CD8-positive, alpha-beta memory T cell (primary cell): ENCODE measurements at places on chromosomes 12 and 14. TPM values are rescaled to one million over a fixed set of nuclear protein-coding genes. Genes with fewer than 3 reads are reported as not detected.

Gene GPR135
- total RNA-seq = 0.90 TPM

Gene DGLUCY
- total RNA-seq = 45.3 TPM

Gene CLEC6A
- not detected for total RNA-seq

Gene EDDM3A
- not detected for total RNA-seq

Gene SLC48A1
- total RNA-seq = 10.9 TPM

Gene SLC25A47
- not detected for total RNA-seq

Gene PIWIL1
- not detected for total RNA-seq
